ENCODE measurements at places on chromosomes 1 and 21. TPM values are rescaled to one million over a fixed set of nuclear protein-coding genes. Genes with fewer than 3 reads are reported as not detected.

ISG15 gene
- total RNA-seq, result 119 TPM

GBP2 gene
- total RNA-seq, result 1.4 TPM

SMIM1 gene
- total RNA-seq, result 0.68 TPM

AUNIP gene
- 4.8 TPM for total RNA-seq

AK5 gene
- not detected for total RNA-seq

IRF6 gene
- total RNA-seq, result 460 TPM

LGR6 gene
- under 0.01 TPM for total RNA-seq

CNKSR1 gene
- total RNA-seq, result 12.3 TPM

LCE2C gene
- not detected for total RNA-seq

PRAMEF4 gene
- total RNA-seq, result not detected

FCRL4 gene
- not detected for total RNA-seq

KRTAP21-1 gene
- not detected for total RNA-seq

FASLG gene
- total RNA-seq, result not detected
